ENCODE measurements at places on chromosomes 7 and 10. TPM values are rescaled to one million over a fixed set of nuclear protein-coding genes. Genes with fewer than 3 reads are reported as not detected.

The GOLGA7B gene
- total RNA-seq, result not detected

- DNase-seq, result no peak
These were observed 25.9 kb upstream of the BICC1 start for GRCh38 chr10:58486821-58487220.

The AKR1C4 gene
- not detected for total RNA-seq

DNA sequence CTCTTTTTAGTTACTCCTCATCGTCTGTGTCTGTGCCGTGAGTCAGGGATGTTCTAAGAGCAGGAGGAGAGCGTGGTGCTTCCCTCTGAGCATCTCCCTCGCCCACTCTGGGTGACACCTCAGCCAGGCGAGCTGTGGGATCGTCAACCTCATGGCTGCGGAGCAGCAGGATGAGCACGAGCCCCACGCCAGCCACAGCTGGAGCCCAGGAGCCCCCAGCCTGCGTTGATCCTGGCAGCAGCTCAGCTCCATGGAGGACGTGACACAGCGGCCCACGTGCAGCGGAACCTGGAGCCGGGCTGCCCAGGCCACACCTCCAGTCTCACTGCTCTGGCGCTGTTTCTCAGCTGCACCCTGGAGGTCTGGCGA, 512.0 kb downstream of the PTPRN2 start:
- DNase-seq, result no peak

The ABCC2 gene
- 0.71 TPM for total RNA-seq

The MYL10 gene
- not detected for total RNA-seq

The GDF2 gene
- not detected for total RNA-seq

The GBX1 gene
- not detected for total RNA-seq

The CTAGE8 gene
- not detected for total RNA-seq

GRCh38 chr7:43693687-43694398, 35.5 kb downstream of the COA1 start:
- DNase-seq, result no peak

The LDB3 gene
- 59.5 TPM for total RNA-seq

DNA sequence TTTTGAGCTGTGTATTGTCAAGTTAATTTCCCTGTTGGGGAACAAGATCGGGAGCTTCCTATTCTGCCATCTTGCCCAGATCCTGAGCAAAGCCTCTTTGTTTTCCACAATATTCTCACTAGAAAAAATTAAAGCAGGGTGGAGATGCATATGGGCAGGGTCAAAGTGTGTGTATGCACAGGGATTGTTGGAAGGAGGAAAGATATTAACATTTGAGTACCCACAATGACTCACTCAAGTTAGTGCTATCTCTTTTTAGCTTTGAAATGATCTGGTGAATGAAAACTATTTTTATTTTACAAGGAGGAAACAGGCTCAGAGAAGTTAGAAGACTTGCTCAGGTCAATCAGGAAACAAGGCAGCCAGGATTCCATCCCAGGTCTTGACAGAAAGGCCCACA, 6.7 kb upstream of the BTBD16 start:
- no peak for DNase-seq

DNA sequence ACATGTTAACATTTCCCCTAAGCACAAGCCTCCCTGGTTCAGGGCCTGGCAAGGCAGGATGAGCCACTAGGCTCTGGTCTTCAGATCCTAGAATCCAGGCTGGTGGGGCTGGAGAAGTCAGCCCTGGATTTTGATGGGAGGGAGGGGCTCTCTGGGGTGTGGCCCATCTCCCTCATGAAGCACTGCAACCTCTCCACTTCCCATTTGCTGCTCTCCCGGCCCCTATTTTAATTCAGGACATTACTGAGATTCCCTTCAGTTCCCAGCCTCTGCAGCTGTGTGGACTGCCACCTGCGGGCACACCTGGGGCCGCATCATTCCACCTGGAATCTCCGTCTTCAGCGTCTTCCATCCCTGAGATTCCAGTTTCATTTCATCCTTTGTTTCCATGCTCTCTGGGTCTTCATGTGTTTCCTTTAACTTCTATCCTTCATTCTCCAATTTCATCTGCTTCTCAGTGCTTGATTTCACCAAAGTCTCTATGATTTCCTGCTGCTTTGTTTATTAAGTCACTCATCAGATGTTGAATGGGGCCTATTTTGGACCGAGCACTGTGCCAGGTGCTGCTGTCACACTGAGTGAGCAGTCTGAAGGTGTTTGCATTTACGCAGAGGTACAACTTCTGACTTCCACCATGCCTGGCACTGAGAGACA, 253.6 kb downstream of the WDR37 start:
- DNase-seq, result no peak

DNA sequence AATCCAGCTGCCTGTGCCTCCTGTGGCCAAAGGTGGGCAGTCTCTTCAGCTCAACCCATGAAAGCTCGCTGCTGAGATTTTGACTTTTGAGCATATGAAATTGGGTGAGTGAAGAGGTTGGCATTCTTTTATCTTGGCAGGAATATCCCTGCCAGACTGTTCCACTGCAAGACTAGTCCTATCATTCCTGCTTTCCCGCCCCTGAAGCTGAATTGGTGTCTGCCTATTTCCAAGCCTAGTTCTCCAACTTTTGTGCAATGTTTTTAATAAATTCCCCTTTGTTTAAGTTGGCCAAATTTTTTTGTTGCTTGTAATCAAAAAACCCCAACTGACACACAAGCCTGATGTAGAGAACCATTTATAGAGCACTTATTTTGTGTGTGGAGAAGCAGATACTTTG, 34.8 kb upstream of the BICC1 start:
- no peak for DNase-seq

The LIPK gene
- not detected for total RNA-seq

The OGA gene
- total RNA-seq, result 131 TPM

DNA sequence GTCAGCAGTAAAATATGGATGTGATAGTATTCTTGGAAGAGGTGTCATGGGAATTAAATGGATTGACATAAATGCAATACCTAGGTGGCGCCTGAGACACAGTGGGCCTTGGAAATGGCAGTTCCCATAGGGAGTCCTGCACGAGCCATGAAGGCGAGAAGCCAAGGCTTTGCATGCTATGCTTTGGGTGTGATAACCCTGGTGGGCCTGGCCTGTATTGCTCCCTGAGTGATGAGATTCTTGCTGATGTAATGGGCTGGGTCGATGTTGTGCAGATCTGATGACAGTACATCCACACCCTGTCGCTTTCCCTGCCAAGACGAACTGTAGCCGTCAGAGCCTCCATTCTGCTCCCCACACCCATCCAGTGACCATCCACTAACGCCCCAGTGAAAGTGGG, 46.4 kb downstream of the CREB5 start:
- DNase-seq, result no peak

- DNase-seq, result no peak
These were observed 56.0 kb upstream of the SLC35G1 start for GRCh38 chr10:93837822-93838221.

The TCAF2 gene
- total RNA-seq, result 2.2 TPM
